ENCODE measurements at places on chromosomes 4 and X.

- DNase-seq: no peak
Measured at GRCh38 chr4:138401334-138401733, 159.2 kb upstream of the SLC7A11 start.

DNA sequence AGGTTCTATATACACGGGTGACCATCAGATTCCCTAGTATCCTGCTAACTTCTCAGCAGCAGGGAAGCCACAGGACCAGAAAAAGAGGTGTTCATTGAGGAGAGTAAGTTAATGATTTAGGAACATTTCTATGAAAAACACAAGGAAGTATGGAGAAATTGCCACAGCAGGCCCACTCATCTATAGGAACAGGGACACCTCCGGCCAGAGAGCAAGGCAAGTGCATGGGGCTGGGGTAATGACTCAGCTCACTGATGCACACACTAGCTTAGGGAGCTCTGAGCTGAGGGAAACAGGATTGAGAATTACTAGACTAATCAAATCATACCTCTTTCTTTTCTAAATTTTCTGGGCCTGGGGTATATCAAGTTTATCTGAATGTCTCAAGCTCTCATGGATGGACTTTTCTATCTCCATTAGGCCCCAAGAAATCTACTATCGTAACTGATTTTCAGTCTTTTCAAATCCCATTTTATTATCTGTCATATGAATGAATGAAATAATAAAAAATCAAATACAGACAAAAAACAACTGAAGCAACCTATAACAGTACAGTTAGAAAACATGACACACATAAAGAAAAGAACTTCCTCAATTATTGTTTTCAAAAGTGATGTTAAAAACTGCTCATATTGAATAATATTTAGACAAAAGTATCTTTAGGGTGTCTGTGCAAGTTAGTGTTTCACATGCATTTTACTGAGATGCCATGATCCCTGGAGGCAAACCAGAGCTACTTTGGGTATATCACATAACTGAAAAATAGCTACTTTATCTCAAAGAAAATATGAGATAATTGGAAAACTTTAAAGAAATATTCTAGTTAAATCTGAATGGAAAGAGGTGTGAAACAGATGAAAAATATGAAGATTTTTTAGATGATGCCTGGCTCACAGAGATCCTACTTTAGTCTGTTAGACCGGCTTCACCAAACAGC is 89.8 kb downstream of the FBXO8 start:
- no peak for DNase-seq

DNA sequence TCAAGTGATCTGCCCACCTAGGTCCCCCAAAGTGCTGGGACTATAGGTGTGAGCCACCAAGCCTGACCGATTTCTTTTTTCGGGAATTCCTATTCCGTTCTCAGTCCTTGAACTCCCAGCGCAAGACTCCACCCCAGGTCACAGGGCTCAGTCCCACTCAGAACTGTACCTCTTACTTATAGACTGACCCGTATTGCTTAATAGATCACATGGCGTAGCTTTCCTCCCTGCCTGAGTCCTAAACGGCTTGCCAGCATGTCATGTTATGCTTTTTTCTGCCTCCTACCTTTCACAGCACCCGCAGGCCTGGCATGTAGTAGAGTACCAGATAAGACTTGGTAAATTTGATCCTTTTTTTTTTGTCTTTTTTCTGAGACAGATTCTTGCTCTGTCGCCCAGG is 22.4 kb downstream of the SAT1 start:
- DNase-seq: no peak

DNA sequence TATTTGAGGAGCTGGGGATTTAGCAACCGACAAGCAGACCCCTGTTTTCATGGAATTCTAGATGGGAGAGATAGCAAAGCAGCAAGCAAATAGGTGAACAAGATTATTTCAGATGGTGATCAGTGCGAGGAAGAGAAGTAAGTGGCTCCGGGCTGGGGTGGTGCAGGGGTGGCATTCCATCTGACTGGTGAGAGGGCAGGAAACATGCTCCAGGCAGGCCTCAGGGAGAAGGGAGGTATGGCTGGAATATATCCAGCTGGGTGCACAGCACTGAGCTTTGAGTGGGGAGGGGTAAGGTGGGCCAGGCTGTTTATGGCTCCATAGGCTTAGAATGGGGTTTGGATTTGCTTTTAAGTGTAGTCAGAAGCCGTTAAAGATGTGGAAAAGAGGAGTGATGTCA is 21.2 kb downstream of the PTTG2 start:
- DNase-seq: no peak

DNA sequence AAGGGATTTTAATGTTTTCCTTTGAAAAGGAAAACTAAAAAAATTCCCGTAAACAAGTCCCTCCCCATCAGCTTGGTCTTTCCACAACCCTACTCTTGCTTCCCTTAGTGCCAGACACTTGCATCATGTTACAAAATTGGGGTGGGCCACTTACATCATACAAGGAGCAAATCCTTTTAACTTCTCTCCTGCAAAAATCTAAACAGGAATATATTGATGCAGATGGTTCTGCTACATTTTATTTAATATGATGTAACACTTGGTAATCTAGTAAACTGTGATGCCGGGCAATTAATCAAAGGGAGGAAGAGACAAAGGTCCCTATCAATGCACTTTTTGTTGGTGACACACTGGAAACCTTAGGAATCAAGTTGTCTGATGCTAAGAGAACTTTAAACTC is 125.3 kb downstream of the UBE2K start:
- DNase-seq: no peak

DNA sequence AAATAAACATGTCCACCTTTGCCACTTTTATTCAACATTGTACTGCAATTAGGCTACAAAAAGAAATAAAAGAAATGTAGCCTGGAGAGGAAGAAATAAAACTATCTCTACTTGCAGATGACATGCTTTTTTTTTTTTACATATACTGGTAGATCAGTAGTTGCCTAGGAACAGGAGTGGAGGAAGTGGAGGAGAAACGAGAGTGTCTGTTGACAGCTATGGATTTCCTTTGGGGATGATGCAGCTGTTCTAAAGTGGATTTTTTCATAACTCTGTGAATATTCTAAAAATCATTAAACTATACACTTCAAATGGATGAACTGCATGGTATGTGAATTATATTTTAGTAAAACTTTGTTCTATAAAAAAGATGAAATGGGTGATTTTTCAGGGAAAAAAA is 116.4 kb downstream of the ANAPC4 start:
- no peak for DNase-seq

GRCh38 chr4:1052231-1052671 is 40.8 kb downstream of the FGFRL1 start:
- no peak for DNase-seq

DNA sequence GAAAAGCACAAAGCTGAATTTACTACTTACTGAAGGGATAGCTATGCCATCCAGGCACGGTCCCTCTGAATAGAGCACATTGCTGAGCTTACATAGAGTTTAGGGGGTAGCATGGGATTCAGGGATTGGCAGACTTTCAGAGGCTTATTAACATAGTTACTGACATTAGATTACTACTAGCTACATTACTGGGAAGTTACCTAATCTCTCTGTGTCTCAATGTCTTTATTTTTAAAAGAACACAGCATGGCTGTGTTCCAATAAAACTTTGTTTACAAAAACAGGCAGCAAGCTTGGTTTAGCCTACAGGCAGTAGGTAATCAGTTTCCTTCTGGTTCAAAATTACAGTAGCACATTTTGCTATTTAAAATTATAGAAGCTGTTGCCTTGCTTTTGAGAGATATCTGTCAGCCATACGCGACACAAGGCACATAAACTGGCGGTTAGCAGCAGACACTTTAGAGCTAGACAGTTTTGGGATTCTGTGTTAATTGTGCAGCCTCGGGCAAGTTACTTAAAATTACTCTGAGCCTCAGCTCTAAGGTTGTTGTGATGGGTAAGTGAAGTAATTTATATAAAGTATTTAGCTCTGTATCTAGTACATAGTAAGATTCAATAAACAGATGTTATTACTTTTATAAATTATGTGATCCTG is 6.9 kb downstream of the KLHL8 start:
- DNase-seq: no peak

DNA sequence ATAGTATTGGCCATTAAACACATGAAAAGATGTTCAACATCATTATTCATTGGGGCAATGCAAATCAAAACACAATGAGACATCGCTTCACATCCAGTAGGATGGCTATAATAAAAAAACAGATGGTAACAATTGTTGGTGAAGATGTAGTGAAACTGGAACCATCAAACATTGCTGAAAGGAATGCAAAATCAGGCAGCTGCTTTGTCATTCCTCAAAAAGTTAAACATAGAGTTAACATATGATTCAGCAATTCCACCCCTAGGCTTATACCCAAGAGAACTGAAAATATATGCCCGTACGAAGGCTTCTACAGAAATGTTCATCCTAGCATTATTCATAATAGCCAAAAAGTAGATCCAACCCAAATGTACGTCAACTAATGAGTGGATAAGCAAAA is 144.0 kb upstream of the NAP1L5 start:
- DNase-seq: no peak

GRCh38 chr4:144507311-144508101 is 138.4 kb upstream of the HHIP start:
- no peak for DNase-seq

- DNase-seq: no peak
Measured at GRCh38 chr4:135098061-135098460, 896.5 kb upstream of the PABPC4L start.

GRCh38 chr4:129082302-129082701 is 11.0 kb downstream of the SCLT1 start:
- no peak for DNase-seq

DNA sequence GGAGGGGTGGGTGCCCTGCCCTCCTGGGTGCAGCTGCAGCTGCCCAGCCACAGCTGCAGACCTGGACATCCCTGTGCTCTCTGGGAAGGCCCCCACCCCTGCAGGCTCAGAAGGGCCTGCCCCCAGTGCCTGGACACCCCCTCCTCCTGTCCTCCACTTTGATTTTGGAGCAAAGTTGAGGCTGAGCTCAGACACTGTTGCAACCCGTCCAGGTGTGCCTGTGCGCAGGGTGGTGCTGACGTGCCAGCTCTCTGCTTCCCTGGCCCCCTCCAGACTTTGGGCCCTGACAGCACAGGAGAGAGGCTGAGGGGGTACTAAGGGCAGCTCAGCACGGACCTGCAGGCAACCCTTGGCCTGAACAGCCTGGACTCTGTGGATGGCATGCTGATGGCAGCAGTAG is 750.3 kb downstream of the ARAP2 start:
- no peak for DNase-seq

- DNase-seq: no peak
Measured at GRCh38 chr4:168408620-168409019, 71.7 kb downstream of the DDX60L start.

DNA sequence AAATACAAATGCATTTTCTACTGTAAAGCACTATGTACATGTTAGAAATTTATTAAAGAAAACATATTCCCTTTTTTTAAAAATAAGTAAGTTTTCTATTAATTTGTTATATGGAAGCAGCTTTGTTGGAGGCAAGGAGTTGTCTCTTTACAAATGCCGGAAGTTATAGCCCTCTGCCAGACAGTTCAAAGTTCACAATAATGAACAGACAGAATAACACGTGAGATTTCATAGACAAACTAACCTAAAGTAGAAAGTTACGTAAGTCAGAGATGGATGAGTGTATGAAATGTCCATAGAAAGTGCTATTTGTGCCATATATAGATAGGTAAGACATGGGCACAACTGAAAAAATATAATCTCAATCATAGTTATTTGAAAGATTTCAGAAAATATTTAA is 43.9 kb upstream of the NEIL3 start:
- no peak for DNase-seq

DNA sequence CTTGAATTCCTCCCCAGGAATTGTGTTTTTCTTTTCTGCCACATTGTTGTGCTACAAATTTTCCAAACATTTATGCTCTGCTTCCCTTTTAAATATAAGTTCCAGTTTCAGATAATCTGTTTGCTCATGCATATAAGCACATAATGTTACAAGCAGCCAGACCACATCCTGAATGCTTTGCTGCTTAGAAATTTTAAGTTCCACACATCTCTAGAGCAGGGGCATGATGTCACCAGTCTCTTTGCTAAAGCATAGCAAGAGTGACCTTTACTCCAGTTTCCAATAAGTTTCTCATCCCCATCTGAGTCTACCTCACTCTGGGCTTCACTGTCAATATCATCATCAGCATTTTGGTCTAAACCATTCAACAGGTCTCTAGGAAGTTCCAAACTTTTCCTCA is 932.5 kb downstream of the SH3BGRL start:
- no peak for DNase-seq

DNA sequence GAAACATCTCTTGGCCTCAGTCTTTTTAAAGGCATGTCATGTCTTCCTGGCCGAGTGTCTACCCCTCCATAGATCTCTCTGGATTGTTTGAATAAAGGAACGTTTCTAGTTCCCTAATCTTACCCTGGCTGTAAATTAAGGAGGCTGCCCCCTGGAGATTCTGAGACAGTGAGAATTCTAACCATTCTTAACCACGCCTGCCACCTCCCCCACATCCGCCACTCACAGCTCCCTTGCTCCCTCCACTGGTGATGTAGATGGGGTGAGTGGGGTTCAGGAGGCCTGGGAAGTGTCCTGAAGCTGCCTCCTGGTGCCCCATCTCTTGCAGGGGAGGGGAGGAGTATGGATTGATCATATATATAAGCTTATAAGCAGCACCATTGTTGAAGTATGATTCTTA is 48.0 kb upstream of the TRIM2 start:
- peak; percentile 16 for DNase-seq

DNA sequence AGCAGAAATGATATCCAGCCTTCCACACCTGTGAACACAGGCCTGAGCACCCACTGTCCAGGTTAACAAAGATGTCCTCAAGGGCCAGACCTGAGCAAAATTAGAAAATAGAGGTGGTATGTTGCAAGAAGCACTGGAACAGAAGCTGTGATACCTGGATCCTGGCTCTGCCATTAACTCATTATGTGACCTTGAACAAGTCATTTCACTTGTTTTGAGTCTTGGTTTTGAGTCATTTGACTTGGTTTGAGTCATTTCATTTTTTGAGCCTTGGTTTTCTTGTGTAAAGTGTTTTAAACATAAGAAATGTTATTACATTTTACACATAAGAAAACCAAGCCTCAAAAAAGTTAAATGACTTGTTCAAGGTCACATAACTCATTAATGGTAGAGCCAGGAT is 2.9 kb upstream of the NWD2 start:
- no peak for DNase-seq

DNA sequence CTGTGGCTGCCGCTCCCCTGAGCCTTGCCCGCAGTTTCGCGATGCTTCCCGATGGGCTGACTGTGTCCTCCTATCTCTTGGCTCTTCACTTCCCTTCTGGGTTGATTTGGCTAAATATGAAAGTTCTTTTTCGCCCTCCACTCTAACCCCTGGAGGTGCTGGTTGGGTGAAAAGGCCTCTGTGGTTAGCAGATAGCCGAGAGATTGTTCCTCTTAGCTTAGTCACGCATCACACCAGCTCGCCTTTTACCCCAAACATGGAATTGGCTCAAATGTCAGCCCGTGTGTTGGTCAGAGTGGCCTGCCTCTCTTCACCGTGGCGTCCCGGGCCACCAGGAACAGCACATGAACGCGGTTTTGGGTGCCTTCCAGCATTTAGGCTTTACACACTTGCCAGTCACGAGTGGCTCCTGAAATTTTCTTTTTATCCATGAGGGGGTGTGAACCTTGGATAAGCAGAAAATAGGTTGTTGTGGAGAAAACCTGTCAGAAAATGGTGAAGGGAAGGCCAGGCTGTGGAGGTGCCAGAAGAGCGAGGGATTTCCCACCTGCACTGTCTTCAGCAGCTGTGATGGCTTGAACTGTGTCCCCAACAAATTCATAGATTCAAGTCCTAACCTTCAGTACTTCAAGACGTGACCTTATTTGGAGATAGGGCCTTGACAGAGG is 8.9 kb downstream of the CLCN4 start:
- DNase-seq: no peak

- no peak for DNase-seq
Measured at GRCh38 chrX:73830489-73831414, 267.8 kb downstream of the CHIC1 start.

GRCh38 chr4:110902500-110902899 is 279.6 kb upstream of the PITX2 start:
- no peak for DNase-seq
